ENCODE measurements at places on chromosomes 2 and 18. TPM values are rescaled to one million over a fixed set of nuclear protein-coding genes. Genes with fewer than 3 reads are reported as not detected.
A peak's percentile ranks its signal among the peaks of the same experiment; 100 is the strongest.

- no peak for DNase-seq
- H3K4me1 ChIP-seq, result no peaks in the 10 kb centered on the region
- no peak overlapping the region for H3K4me3 ChIP-seq
Observed at GRCh38 chr2:29278966-29279365, 163.8 kb downstream of the CLIP4 start.

The CD8A gene
- 1.5 TPM for total RNA-seq

The PRLH gene
- not detected for total RNA-seq

The FAM124B gene
- total RNA-seq, result 3.0 TPM

The HOXD10 gene
- total RNA-seq, result 0.31 TPM

GRCh38 chr2:207331674-207332073 is 165.9 kb upstream of the KLF7 start:
- H3K4me3 ChIP-seq, result no peak overlapping the region
- no peaks in the 10 kb centered on the region for H3K27me3 ChIP-seq
- H3K4me1 ChIP-seq, result peaks cover 10% of the 10 kb centered on the region
- H3K27ac ChIP-seq, result no peak overlapping the region

GRCh38 chr2:15731213-15731888 is 139.7 kb downstream of the DDX1 start:
- H3K36me3 ChIP-seq, result no peaks in the 10 kb centered on the region
- peaks cover 18% of the 10 kb centered on the region for H3K4me1 ChIP-seq
- no peak overlapping the region for H3K27ac ChIP-seq
- no peak overlapping the region for H3K4me3 ChIP-seq

GRCh38 chr18:58175122-58175785 is 131.2 kb downstream of the NEDD4L start:
- DNase-seq, result no peak
- no peaks in the 10 kb centered on the region for H3K27me3 ChIP-seq
- H3K27ac ChIP-seq, result no peak overlapping the region
- no peak overlapping the region for H3K4me3 ChIP-seq
- H3K4me1 ChIP-seq, result peaks cover 9% of the 10 kb centered on the region

- no peaks in the 10 kb centered on the region for H3K4me1 ChIP-seq
- H3K27me3 ChIP-seq, result no peaks in the 10 kb centered on the region
- no peaks in the 10 kb centered on the region for H3K36me3 ChIP-seq
Observed at GRCh38 chr2:144010096-144010836, 509.7 kb downstream of the ZEB2 start.

- H3K4me1 ChIP-seq, result no peaks in the 10 kb centered on the region
- H3K4me3 ChIP-seq, result no peak overlapping the region
- H3K27me3 ChIP-seq, result no peaks in the 10 kb centered on the region
- H3K36me3 ChIP-seq, result no peaks in the 10 kb centered on the region
- H3K27ac ChIP-seq, result no peak overlapping the region
Observed at GRCh38 chr2:230910546-230911177, 14.4 kb downstream of the GPR55 start.

GRCh38 chr2:60391649-60392375 is 161.6 kb downstream of the BCL11A start:
- no peaks in the 10 kb centered on the region for H3K27me3 ChIP-seq
- H3K4me1 ChIP-seq, result no peaks in the 10 kb centered on the region

DNA sequence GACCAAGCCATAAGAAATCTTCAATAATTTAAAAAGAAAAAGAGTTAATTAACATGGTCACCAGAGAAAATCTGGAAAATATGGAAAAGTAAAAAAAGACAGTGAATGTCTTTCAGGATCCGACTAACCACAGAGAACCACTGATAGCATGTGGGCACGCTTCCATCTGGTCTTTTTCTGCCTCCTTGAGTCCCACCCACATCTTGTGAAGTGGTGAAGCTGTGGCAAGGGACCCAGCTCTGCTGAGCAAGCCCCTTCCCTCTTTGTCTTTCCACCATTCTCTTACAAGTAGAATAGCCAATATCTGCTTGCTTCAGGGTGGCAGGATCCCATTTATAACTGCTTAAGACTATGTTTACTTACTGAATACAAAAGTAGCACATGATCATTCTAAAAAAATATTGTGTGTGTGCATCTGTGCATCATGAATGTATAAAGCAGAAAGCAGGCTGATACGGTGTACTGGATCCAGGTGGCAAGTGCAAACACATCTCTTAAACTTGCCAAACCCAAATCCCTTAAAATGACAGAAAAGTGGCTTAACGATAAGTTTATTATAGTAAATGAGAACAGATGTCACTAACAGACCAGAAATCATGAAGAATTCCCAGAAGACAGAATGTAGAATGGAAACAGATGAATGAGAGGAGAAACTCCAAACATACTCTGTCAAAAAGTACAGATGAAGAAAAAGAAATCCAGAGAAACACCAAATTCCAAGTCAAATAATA is 52.3 kb downstream of the FOXI3 start:
- H3K4me1 ChIP-seq, result no peaks in the 10 kb centered on the region
- DNase-seq, result no peak
- H3K27me3 ChIP-seq, result peaks cover 14% of the 10 kb centered on the region
- no peak overlapping the region for H3K4me3 ChIP-seq

DNA sequence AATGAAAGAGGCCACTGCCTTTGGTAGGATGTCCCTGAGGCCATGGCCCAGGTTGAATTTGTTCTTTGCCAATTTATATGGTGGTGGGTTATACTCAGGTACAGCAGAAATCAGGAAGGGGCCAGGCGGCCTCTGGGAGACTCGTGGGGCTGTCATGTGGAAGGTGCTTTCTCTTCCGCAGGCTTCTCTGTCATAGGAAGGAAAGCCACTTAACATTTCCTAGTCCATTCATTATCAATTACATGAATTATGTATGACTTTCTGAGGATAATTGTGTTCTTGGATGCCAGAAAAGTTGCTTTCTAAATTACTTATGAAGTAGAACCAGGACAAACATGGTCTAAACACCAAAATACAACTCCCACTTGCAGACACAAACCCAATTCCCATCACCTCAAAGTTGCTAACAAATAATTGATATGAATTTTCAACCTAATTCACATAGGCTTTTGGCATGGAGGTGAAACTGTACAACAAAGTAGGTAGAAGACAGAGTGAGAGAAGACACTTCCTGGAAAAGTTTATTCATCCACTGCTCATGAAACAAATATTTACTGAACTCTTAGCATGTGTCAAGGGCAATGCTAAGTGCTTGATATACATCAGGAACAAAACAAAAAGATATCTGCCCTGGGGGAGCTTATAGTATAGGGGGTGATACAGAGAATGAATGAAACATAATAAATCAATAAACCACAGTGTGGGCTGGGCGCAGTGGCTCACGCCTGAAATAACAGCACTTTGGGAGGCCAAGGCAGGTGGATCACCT is 50.5 kb upstream of the CHMP1B start:
- no peaks in the 10 kb centered on the region for H3K27me3 ChIP-seq
- H3K4me1 ChIP-seq, result no peaks in the 10 kb centered on the region
- DNase-seq, result no peak
- no peak overlapping the region for H3K27ac ChIP-seq

DNA sequence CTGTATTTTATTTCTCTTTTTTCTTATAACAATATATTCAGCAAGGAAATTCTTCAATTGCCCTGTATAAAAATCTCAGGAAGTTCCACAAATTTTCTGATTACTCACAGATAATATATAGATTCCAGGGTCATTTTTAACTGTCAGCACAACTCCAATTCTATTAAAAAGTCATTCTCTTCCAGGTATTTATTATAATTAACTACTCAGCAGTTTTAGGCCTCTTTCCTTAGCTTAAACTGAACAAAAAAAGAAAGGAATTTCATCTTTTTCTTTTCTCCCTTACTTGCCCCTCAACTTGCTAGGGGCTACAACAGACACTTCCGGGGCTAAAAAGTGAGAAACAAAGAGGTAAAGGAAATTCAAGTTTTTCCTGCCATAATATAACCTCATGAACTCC is 358.9 kb upstream of the LRATD1 start:
- no peak overlapping the region for H3K27ac ChIP-seq
- no peaks in the 10 kb centered on the region for H3K4me1 ChIP-seq
- no peaks in the 10 kb centered on the region for H3K36me3 ChIP-seq
- DNase-seq, result no peak
- no peak overlapping the region for H3K4me3 ChIP-seq

The HOXD12 gene
- total RNA-seq, result not detected

- DNase-seq, result peak; percentile 73
- no peak overlapping the region for H3K27ac ChIP-seq
- H3K36me3 ChIP-seq, result no peaks in the 10 kb centered on the region
- no peak overlapping the region for H3K4me3 ChIP-seq
- H3K4me1 ChIP-seq, result peaks cover 1% of the 10 kb centered on the region
Observed at GRCh38 chr2:96408616-96409015, 73.0 kb downstream of the NCAPH start.

GRCh38 chr18:49879271-49879580 is 65.9 kb upstream of the ACAA2 start:
- no peaks in the 10 kb centered on the region for H3K36me3 ChIP-seq
- no peak overlapping the region for H3K4me3 ChIP-seq
- DNase-seq, result no peak
- H3K27ac ChIP-seq, result no peak overlapping the region
- H3K4me1 ChIP-seq, result no peaks in the 10 kb centered on the region

The NXPH2 gene
- total RNA-seq, result not detected

The CCDC93 gene
- total RNA-seq, result 30.2 TPM

GRCh38 chr2:51581636-51582267 is 549.8 kb upstream of the NRXN1 start:
- H3K36me3 ChIP-seq, result no peaks in the 10 kb centered on the region
- DNase-seq, result peak; percentile 45
- no peaks in the 10 kb centered on the region for H3K4me1 ChIP-seq
- no peak overlapping the region for H3K4me3 ChIP-seq
- H3K27ac ChIP-seq, result no peak overlapping the region
- no peaks in the 10 kb centered on the region for H3K27me3 ChIP-seq

The DNAJC27 gene
- total RNA-seq, result 4.9 TPM

The ALPI gene
- not detected for total RNA-seq

The GAREM2 gene
- 4.5 TPM for total RNA-seq

- H3K4me1 ChIP-seq, result no peaks in the 10 kb centered on the region
- H3K27ac ChIP-seq, result no peak overlapping the region
- no peaks in the 10 kb centered on the region for H3K36me3 ChIP-seq
- no peak for DNase-seq
- H3K4me3 ChIP-seq, result no peak overlapping the region
Observed at GRCh38 chr2:232411901-232412629, 5.4 kb downstream of the ALPG start.

The RIT2 gene
- not detected for total RNA-seq

- H3K4me1 ChIP-seq, result no peaks in the 10 kb centered on the region
- no peak overlapping the region for H3K27ac ChIP-seq
Observed at GRCh38 chr18:75530118-75530517, 102.6 kb upstream of the SMIM21 start.

- H3K27me3 ChIP-seq, result no peaks in the 10 kb centered on the region
- H3K4me3 ChIP-seq, result no peak overlapping the region
- no peaks in the 10 kb centered on the region for H3K4me1 ChIP-seq
- DNase-seq, result no peak
Observed at GRCh38 chr18:59565957-59566356, 131.3 kb downstream of the CCBE1 start.

DNA sequence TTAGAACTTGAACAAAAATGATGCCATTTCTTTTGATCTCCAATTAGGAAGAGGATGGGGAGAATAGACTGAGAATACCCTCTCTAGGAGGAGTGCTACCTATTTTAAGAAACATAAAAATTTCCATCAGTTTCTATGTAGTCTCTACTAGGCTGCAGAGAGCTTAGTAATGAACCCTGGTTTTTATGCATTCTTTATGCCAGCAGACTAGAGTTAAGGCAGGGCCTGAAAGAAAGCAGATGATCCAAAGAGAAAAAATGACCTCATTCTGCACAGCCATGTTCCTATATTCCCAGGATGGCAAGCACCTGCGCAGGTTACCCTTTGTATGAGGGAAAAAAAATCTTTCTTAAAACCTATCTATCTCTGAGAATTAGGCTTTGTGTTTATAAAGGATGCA is 254.9 kb downstream of the RIT2 start:
- no peaks in the 10 kb centered on the region for H3K27me3 ChIP-seq
- H3K4me1 ChIP-seq, result no peaks in the 10 kb centered on the region
- no peaks in the 10 kb centered on the region for H3K36me3 ChIP-seq
- H3K27ac ChIP-seq, result no peak overlapping the region
- H3K4me3 ChIP-seq, result no peak overlapping the region

DNA sequence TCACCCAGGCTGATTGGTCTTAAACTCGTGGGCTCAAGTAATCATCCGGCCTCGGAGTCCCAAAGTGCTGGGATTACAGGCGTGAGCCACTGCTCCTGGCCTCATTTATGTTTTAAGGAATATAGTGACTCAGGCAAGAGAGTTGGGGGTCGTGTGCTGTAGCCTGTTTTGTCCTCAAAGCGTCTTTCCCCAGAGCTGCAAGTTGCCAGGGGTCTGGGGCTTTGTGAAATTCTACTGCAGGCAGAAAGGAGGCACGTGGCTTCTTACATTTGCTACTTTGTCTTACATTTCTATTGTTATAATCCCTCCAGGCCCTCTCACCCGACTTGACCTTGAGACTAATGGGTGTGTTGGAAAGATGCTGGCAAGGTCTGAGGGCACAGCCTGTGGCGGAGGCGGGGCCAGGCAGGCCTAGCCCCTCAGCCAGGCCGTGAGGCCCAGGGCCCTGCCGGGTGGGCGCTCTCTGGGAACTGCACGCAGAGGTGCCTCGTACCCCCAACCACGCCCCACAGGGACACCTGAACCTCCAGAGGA is 85.8 kb upstream of the NDUFV2 start:
- H3K27ac ChIP-seq, result peak overlapping the region; percentile 66
- peaks cover 14% of the 10 kb centered on the region for H3K4me1 ChIP-seq
- H3K27me3 ChIP-seq, result no peaks in the 10 kb centered on the region
- no peaks in the 10 kb centered on the region for H3K36me3 ChIP-seq

The HTR2B gene
- 0.94 TPM for total RNA-seq

DNA sequence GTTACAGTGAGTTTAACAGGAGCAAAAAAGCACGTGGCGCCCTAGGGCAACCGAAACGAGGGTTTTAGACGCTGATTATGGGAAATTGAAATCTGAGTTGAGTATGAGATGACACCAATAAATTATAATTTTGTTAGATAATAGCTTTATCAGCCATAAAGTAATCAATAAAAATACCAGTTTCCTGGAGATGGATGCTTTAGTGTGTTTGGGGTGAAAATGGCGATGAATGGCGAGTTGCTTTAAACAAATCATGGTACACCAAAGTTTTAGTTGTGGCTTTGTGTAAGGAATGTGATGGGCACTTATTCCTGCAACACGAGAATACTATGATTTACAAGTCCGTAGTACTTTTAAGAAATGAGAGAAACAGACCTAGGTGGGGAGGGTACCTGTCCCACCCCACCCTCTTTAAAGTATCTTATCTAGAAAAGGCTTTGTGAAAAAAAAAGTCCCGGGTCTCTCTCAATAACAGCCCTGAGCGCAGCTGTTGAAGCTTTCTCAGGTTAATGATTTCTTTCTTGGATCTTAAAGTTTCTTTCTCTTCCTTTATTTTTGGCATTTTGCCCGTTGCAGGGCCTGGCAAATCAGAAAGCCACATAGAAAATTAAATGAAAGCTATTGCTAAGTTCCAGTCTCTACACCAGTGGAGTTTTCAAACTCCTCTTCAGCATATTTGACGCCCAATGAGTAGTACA is 1.5 kb upstream of the RRM2 start:
- peak overlapping the region; percentile 72 for H3K4me3 ChIP-seq
- DNase-seq, result no peak

The CNTNAP5 gene
- total RNA-seq, result not detected

GRCh38 chr2:31049264-31049663 is 89.0 kb downstream of the GALNT14 start:
- H3K27me3 ChIP-seq, result no peaks in the 10 kb centered on the region
- DNase-seq, result no peak
- no peak overlapping the region for H3K4me3 ChIP-seq

The CYP1B1 gene
- 30.3 TPM for total RNA-seq

The MC4R gene
- total RNA-seq, result 0.17 TPM

The SCN9A gene
- total RNA-seq, result 11.8 TPM
